ENCODE measurements at places on chromosomes 3 and 15.

DNA sequence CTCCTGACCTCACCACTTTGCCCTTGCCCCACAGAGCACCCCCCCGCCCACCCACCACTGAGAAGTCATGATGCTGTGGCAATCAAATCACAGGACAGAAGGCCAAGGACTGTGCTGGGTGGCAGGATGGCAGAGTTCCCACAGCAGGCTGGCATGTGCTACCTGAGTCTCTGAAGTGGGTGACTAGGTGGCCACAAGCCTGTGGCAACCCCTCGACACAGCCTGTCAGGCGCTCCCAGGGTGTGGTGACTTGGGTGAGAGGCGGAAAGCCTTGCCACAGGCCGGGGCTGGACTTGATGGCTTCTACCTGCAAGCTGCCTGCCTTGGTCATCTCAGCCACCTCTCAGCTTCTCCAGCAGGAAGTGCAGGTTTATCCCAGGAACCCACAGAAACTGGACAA is 15.6 kb upstream of the DUSP7 start:
- DNase-seq, result no peak

- no peak for DNase-seq
These were observed 159.4 kb upstream of the GBE1 start for GRCh38 chr3:81920816-81921215.

GRCh38 chr3:129594907-129595390 is 11.5 kb downstream of the PLXND1 start:
- DNase-seq, result no peak

DNA sequence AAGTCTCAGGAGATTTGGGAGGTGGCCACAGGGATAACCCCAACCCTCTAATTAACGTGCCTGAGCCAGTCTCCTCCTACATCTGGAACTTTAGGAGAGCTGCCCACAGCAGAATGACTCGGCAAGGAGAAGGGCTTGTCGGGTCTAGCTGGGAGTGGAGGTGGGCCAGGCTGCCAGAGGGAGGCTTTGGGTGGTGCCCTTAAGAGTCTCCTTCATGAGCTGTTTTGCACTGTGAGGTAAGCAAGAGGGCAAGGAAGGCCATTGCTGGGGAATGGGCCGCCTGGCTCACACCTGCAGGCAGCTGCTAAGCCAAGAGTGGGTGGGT is 3.6 kb upstream of the TNK2 start:
- DNase-seq, result no peak

- DNase-seq, result no peak
These were observed 166.2 kb downstream of the CHDH start for GRCh38 chr3:53680028-53680427.

DNA sequence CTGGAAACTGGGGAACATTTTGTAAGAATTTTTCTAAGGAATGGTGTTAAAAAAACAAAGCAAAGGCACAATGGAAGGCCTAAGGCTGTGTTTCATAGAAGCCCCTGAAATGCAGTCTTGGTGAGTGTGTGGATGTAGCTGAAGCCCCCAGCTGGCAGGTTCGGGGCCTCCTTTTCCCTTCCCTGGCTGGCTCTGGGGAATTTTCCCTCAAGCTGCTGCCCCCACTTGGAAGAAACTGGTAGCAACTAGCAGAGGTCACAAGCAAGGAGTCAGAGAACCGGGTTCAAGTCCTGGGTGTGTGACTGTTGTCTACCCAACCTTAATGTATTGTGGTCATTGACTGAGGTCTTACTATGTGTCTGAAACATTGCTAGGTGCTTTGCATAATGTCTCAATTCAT is 85.3 kb upstream of the MYZAP start:
- no peak for DNase-seq
